Skin of body (tissue), 3 donors: ENCODE measurements at places on chromosomes 16 and 17. TPM values are rescaled to one million over a fixed set of nuclear protein-coding genes. Genes with fewer than 3 reads are reported as not detected.

DNA sequence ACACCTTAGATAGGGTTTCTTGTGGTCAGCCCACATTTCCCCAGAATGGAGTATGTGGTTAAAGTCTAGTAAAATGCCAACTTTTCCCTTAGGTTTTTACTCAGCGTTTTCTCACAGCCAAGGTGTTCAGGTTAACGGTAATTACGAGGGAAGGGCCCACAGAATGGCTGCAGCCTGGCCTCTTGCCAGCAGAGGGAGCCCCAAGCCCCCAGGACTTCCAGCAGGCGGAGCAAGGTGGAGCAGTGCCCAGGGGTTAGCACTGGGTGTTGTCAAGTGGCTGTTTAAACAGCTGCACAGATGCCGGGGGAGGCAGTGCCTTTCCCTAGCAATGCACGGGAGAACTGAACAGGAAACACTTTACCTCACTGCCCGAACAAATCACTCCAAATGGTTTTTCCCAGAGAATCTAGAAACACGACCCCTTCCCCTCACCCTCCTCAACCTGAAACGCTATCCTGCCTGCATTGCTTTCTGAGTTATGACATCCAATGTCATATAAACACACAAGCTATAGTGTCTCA is 6.6 kb downstream of the PHB1 start:
- peak; percentile 50 for DNase-seq

- peak; percentile 57 for DNase-seq
These were observed 378.9 kb upstream of the CA10 start for GRCh38 chr17:52537421-52537820.

GRCh38 chr17:39530513-39530912 is 69.2 kb downstream of the CDK12 start:
- no peak for DNase-seq

GRCh38 chr17:75731716-75732498 is 10.6 kb downstream of the ITGB4 start:
- no peak for DNase-seq

- peak; percentile 9 for DNase-seq
These were observed 981 bp downstream of the GLG1 start for GRCh38 chr16:74605746-74606520.

DNA sequence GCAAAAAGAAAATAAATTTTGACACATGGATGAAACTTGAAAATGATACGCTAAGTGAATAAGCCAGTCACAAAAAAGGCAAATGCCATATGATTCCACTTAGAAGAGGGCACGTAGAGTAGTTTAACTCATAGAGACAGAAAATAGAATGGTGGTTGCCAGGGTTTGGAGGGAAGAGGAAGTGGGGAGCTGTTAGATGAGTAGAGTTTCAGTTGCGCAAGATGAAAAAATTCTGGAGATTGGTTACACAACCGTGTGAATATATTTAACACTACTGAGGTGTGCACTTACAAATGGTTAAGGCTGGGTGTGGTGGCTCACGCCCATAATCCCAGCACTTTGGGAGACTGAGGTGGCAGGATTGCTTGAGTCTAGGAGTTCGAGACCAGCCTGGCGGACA is 93.4 kb upstream of the TMEM132E start:
- DNase-seq = no peak

- no peak for DNase-seq
These were observed 6.1 kb downstream of the RFFL start for GRCh38 chr17:35057332-35057915.

GRCh38 chr16:29710227-29711219 is 31.5 kb downstream of the QPRT start:
- DNase-seq = peak; percentile 40

GRCh38 chr16:86050591-86051367 is 151.8 kb downstream of the IRF8 start:
- no peak for DNase-seq

The INCA1 gene
- 0.20 TPM for total RNA-seq

The CCDC200 gene
- total RNA-seq = not detected

The ALOX15B gene
- 0.89 TPM for total RNA-seq
